Aorta (tissue), 5 donors: ENCODE measurements at places on chromosomes 2 and 18. TPM values are rescaled to one million over a fixed set of nuclear protein-coding genes. Genes with fewer than 3 reads are reported as not detected.
A peak's percentile ranks its signal among the peaks of the same experiment; 100 is the strongest.

Gene MYO3B
- total RNA-seq: 0.32 TPM

Gene GAREM1
- total RNA-seq: 24.0 TPM

Gene IL36G
- not detected for total RNA-seq

GRCh38 chr2:53200072-53200471, 567.5 kb upstream of the CHAC2 start:
- H3K27ac ChIP-seq: no peak overlapping the region
- no peaks in the 10 kb centered on the region for H3K36me3 ChIP-seq
- H3K4me1 ChIP-seq: no peaks in the 10 kb centered on the region
- no peaks in the 10 kb centered on the region for H3K27me3 ChIP-seq
- no peak for DNase-seq
- no peak overlapping the region for H3K4me3 ChIP-seq

DNA sequence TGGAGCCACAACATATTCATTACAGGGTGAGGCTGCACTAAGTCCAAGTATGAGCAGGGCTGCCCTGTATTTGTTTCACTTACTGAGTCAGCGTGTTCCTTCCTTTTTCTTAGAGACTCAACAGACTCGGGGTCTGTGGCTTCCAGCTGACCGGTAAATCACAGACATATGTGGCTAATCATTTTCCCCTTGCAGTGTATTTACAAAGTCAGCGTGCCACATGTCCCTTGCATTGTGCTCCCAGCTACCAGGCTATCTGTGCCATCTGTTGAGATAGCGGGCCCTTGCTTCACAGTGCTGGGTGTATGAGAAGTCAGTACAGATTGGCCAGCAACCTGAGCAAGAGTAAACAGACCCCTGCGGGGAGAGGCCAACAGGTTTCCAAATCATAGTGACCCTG, 254.3 kb downstream of the LRRTM1 start:
- H3K4me1 ChIP-seq: no peaks in the 10 kb centered on the region
- H3K4me3 ChIP-seq: no peak overlapping the region
- no peak for DNase-seq
- no peaks in the 10 kb centered on the region for H3K36me3 ChIP-seq
- H3K27ac ChIP-seq: no peak overlapping the region

GRCh38 chr18:79733135-79733701, 53.6 kb downstream of the CTDP1 start:
- H3K4me1 ChIP-seq: no peaks in the 10 kb centered on the region
- DNase-seq: peak; percentile 60
- H3K36me3 ChIP-seq: peaks cover 16% of the 10 kb centered on the region
- H3K4me3 ChIP-seq: no peak overlapping the region

DNA sequence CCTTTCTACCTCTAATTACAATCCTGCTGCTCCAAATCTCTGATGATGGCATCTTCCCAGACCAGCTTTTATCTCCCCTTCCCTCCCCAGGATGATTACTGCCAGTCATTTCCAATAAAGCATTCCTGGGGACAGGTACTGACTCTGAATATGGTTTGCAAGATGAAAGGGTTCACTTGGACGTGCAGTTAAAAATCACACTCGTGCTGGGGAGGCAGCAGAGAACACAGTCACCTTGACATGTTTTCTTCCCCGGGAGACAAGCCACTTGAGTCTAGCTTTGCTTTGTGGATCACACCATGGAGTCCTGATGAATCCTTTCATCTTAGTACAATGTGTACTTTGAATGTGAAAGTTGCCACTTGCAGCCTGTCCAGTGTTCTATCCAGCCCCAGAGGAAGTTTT, 175.0 kb downstream of the ALPK2 start:
- no peaks in the 10 kb centered on the region for H3K36me3 ChIP-seq
- DNase-seq: no peak
- H3K4me1 ChIP-seq: no peaks in the 10 kb centered on the region
- H3K27ac ChIP-seq: no peak overlapping the region
- no peak overlapping the region for H3K4me3 ChIP-seq

DNA sequence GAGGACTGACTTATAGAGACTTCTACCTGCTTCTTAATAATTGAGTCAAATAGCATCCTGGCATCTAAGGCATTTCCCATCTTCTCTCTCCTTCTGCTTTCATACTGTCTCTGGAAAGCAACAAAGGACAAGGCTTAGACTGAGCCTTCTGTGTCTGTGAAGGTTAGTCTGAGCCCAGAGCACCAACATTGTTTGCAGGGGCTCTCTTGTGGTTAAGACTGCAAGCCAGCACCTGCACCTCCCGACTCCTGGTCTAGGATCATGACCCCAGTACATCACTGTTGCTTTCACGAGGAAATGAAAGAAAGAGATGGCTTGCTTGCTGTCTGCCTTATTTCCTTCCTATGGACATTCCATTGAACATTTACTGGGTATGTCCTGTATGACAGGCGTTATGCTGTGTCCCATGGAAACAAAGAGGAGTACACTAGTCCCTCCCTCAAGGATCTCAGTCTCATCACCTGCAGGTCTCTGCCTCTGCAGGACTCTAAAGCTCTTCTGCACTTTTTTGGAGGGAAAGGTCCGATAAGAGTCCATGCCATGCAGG, 315.8 kb upstream of the EPAS1 start:
- DNase-seq: no peak
- H3K27ac ChIP-seq: no peak overlapping the region
- no peak overlapping the region for H3K4me3 ChIP-seq
- no peaks in the 10 kb centered on the region for H3K27me3 ChIP-seq

DNA sequence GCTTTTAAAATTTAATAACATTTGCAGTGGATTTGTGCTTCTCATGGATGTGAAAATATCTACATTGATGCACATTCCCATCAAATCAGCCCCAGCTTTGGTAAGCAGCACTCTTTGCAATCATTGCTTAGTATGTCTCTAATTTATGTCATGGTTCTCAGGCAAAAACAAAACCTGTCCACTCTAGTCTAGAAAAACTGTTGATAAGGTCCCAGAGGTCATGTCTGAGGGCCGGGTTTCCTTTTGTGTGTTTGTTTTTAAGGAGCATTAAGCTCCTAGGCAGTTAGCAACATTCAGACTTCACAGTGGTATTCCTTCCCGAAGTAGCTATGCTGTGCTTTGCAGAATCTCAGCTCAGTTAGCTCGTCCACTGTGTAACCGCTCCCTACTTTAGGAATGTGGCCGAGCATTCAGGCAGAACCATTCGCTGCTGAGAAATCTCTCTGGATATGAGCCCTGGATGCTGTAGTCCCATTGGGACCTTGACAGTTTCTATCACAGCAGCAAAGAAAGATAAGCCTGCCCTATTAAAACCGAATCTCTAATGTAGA, 4.0 kb downstream of the DIPK1C start:
- no peaks in the 10 kb centered on the region for H3K27me3 ChIP-seq
- H3K4me1 ChIP-seq: no peaks in the 10 kb centered on the region
- H3K4me3 ChIP-seq: no peak overlapping the region
- DNase-seq: no peak
- H3K27ac ChIP-seq: no peak overlapping the region

DNA sequence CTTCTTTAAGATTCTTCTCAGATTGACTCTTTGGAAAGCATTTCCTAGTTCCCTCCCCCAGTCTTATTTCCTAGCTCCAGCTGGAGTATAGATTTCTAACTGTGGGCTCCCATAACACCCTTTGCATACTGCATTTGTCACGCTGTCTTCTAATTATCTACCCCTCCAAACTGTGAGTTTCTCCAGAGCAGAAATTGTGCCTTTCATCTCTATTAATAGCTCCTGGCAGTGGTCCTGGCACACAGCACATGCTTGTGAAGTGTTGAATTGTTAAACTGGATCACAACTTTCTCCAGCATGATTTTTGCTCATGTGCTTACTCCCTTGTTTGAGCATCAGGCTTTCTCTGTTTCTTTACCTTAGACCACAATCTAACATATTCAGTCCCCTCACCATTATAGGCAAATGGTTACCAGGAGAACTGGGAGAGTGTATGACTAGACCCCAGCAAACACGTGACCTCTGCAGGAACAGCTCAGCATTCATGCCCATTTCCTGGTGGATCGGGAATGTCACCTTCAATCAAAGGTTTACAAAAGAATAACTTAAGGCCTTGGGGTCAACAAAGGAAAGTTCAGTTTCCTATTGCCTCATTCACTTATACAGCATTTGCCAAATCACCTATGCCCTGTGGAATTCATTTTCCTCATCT, 175.7 kb upstream of the TANK start:
- H3K4me1 ChIP-seq: peaks cover 3% of the 10 kb centered on the region
- no peaks in the 10 kb centered on the region for H3K36me3 ChIP-seq
- no peaks in the 10 kb centered on the region for H3K27me3 ChIP-seq
- no peak for DNase-seq

GRCh38 chr18:13268158-13269012, 49.8 kb downstream of the LDLRAD4 start:
- peaks cover 9% of the 10 kb centered on the region for H3K4me1 ChIP-seq
- no peaks in the 10 kb centered on the region for H3K27me3 ChIP-seq
- DNase-seq: no peak

- H3K27ac ChIP-seq: no peak overlapping the region
- H3K36me3 ChIP-seq: no peaks in the 10 kb centered on the region
- DNase-seq: no peak
- H3K4me1 ChIP-seq: no peaks in the 10 kb centered on the region
- no peak overlapping the region for H3K4me3 ChIP-seq
These were observed 128.4 kb upstream of the CBLN2 start for GRCh38 chr18:72672364-72673184.

DNA sequence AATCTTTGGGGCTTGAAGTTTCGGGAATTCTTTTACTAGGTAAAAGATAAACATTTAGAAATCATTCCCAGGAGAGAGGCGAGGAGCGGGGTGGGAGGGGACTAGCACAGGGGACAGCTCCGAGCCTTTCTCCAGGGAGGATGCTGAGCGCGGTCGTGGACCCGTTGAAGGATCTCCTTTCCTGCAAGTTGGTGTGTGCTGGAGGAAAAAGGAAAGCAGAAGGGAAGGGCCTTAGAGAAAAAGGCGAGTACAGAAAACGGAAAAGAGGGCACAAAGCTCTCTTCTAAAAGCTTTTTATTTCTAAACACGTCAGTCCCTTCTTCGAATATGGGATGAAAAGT, 640 bp downstream of the SLC39A6 start:
- H3K27ac ChIP-seq: no peak overlapping the region
- H3K27me3 ChIP-seq: no peaks in the 10 kb centered on the region
- H3K36me3 ChIP-seq: no peaks in the 10 kb centered on the region
- DNase-seq: no peak

DNA sequence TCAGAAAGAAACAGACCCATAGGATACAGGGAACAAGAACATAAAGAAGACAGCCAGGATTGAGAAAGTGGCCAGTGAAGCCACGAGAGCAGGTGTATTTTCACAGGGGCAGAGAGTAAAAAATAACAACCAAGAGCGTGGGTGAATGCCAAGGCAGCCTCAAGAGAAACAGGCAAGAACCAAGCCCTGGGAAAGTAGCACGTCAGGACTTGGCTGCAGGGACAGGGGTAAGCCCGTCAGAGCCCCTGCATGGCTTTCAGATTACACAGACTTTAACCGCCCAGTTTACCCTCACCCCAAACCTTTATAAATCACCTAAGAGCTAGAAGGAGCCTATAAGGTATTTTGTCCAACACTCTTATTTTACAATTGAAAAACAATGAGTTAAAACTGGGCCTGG, 43.7 kb downstream of the ARL4C start:
- no peak for DNase-seq
- no peak overlapping the region for H3K27ac ChIP-seq
- no peaks in the 10 kb centered on the region for H3K36me3 ChIP-seq

DNA sequence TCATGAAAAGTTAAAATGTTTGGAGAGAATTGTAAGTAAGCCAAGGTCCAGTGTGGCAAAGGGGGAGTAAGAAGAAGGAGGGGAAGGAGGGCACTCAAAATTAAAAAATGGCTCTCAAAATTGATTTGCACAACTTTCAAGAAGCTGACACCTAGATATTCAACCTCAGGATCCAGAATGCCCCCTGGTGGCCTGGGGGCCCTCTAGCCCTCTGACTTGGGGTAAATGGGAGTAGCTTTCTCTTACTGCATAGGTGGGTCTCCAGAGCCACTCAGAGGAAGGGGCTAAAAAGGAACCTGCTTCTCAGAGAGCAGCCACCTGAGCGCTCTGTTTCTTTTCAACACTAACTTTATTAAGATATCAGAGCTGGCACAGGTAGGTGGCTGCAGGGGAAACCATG, 968.5 kb downstream of the BCL11A start:
- no peak for DNase-seq
- no peaks in the 10 kb centered on the region for H3K36me3 ChIP-seq
- no peaks in the 10 kb centered on the region for H3K4me1 ChIP-seq
- no peak overlapping the region for H3K4me3 ChIP-seq
- H3K27ac ChIP-seq: no peak overlapping the region

DNA sequence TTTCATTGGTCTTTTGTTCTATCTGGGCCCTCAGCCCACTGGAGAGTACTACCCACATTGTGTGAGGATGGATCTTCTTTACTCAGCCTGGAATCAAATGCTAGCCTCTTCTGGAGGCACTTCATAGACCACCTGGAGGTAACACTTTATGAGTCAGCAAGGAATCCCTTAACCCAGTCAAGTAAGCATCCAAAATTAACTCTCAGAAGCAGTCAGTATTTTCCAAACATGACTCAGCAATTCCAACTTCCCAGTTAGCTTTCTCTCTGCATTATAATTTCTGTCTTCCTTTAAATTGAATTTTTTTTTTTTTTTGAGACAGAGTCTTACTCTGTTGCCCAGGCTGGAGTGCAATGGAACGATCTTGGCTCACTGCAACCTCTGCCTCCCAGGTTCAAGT, 142.7 kb downstream of the ACKR3 start:
- H3K27ac ChIP-seq: no peak overlapping the region
- peaks cover 4% of the 10 kb centered on the region for H3K4me1 ChIP-seq
- H3K4me3 ChIP-seq: no peak overlapping the region
- no peaks in the 10 kb centered on the region for H3K27me3 ChIP-seq
- no peaks in the 10 kb centered on the region for H3K36me3 ChIP-seq

- no peak overlapping the region for H3K4me3 ChIP-seq
- no peak for DNase-seq
- no peaks in the 10 kb centered on the region for H3K4me1 ChIP-seq
- no peaks in the 10 kb centered on the region for H3K36me3 ChIP-seq
- no peaks in the 10 kb centered on the region for H3K27me3 ChIP-seq
These were observed 118.8 kb downstream of the ZBTB7C start for GRCh38 chr18:48290162-48290926.

GRCh38 chr2:12555012-12555645, 161.6 kb upstream of the TRIB2 start:
- no peaks in the 10 kb centered on the region for H3K27me3 ChIP-seq
- H3K4me1 ChIP-seq: peaks cover 10% of the 10 kb centered on the region
- H3K27ac ChIP-seq: no peak overlapping the region

DNA sequence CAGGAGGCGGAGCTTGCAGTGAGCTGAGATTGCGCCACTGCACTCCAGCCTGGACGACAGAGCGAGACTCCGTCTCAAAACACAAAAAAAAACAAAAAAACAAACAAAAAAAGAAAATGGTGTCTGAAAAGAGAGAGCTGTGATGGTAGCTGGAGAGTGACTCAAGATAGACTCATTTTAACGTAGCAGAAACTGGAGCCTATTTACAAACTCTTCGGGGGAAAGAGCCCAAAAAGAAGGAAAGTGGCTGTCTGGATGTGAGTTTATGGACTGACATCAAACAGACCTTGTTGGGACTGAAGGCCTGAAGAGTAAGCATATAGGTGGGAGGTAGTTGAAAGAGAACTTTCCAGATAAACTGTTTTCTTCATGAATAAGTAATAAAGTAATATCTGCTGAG, 51.8 kb downstream of the LIMS1 start:
- H3K27ac ChIP-seq: no peak overlapping the region
- no peaks in the 10 kb centered on the region for H3K36me3 ChIP-seq
- H3K4me1 ChIP-seq: no peaks in the 10 kb centered on the region
- H3K4me3 ChIP-seq: no peak overlapping the region
- no peaks in the 10 kb centered on the region for H3K27me3 ChIP-seq
